Stimulated activated CD4-positive, alpha-beta T cell treated with anti-CD3 and anti-CD28 coated beads, TNF-alpha, amount 100 ng/mL, for 1 hour (primary cell): ENCODE measurements at places on chromosomes 4 and X.

DNA sequence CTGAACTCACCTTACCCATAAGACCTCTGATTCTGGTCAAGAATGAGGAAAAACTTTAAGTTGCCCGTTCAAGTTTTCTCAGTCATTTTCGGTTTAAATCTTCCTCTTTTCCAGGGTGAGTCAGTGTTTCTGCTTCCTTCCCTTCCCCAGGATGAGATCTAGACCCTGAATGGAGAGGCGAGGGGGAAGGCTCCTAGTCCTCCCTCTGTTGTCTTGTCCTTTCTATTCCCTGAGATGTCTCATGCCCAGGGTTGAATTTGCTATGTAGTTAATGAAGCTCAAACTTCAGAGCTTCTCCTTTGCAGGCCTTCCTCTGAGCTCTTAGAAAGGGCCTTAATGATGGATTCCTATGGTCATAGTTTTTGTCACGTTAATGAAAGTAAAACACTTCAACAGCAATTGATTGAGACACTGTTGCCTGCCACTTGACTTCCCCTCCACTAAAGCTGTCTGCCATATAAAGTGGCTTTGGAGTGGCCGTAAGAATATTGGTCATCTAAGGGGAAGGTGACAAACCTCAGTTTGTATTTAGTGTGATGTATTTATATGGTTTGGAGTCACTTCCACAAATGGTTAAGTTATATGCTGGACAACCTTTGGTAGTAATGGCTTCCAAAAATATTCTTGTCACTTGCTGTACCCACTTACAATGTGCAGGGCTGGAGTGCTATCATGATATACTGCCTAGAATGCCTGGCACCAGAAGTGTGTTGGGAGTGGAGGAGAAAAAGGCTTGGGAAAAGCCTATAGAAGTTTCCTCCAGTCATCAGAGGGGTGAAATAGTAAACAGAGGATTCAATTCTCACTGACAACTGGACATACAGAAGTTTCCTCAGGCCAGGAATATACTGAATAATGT, 24.3 kb upstream of the GPRIN3 start:
- DNase-seq, result no peak

DNA sequence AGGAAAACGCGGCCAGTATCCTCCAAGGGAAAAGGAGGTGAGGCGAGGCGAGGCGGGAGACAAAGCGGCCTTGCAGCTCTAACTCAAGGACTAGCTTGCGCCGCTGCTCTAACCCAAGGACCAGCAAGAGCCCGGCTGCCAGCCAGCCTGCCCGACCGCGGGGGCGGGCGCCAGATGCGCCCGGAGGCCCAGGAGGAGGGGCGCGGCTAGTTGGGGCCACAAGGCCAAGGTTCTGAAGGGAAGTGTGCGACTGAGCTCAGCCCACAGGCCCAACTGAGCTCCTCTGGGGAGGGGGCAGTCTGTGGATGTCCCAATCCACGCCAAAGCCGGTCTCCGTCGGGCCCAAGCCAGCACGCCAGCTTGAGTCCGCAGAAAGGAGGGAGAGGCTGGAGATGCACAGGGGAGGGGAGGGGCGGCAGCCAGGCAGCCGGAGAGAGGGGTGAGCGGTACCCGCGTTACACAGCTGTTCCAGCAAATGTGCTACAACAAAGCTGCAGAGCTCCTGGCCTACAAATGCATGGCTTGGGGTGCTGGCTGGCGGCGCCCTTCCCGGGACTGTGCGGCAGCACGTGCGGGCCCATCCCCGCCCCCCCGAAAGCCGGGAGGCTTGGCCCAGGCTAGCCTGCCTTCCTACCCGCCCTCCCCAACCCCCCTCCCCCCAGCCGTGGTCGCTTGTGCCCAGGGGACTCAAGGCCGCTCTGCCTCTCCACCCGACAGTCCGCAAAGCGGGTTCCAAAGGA, 637 bp downstream of the AMER1 start:
- DNase-seq, result no peak

DNA sequence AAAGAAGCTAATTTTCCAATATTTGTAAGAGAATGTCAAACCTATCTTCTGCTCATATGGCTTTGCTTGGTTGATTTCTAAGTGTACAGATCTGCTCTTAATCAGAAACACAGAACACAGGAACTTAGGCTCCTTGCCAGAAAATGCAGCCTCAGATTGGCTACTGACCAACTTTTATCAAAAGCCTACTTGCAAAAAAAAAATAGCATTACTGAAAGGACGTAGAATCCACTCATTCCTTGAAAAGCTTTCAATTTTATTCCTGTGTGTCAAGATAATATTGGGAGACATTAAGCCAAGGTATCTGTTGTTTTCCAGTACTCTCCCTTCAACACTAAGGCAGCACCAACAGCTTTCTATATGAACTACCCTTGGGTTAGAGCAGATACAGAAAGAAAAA, 127.6 kb upstream of the INTU start:
- no peak for DNase-seq

DNA sequence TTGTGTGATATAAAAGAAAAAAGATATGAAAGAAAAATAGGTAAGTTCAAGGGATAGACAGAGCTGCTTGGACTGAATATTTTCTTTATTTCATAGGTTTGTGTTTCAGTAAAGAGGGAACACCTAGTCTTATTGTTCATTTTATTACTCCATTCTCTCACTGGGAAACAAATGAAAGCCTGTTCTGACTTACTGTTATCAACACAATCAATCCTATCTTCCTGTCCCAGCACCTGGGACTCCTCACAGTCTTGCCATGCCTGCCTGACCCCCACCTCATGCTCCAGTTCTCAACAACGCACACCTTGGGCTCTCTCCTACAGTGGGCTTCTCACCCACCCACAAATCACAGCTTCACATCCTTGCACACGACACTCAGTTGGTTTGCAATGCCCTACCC, 189.5 kb downstream of the PRDM5 start:
- DNase-seq, result no peak

DNA sequence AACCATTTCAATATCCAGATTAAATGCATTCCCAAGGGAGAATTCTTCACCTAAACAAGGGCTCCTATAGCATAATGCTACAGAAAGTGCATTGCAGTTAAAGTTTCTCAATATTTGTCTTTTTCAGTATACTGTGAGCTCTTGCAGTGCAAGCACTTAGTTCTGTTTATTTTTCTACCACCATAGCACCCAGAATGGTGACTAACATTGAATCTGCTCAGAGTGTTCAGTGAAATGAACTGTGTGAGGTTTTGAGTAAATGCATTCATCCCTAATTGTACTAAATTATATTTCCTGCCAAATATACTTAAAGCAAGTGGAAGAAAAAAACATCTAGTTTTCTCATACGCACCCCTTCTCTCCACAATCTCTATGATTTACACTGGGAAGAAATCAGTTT, 383.9 kb downstream of the PCDH7 start:
- DNase-seq, result no peak

DNA sequence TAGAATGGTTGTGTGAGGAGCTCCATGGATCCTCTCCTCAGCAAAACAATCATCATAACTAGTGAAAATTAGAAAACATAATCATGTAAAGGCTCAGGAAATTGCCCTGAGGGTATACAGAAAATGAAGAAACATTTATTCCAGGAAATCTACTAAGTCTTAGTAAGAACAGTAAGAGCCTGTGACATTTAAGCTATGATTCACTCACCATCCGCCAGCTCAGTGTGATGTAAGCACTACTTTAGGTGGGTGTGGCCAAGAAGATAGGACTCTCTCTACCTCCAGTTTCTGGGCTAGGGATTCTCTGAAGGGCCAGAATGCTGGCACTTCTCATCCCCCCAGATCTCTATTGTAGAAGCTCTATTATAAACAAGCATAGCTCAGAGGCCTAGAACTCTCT, 147.5 kb downstream of the DLG3 start:
- no peak for DNase-seq

GRCh38 chr4:30717208-30718020, 2.8 kb upstream of the PCDH7 start:
- DNase-seq, result no peak

DNA sequence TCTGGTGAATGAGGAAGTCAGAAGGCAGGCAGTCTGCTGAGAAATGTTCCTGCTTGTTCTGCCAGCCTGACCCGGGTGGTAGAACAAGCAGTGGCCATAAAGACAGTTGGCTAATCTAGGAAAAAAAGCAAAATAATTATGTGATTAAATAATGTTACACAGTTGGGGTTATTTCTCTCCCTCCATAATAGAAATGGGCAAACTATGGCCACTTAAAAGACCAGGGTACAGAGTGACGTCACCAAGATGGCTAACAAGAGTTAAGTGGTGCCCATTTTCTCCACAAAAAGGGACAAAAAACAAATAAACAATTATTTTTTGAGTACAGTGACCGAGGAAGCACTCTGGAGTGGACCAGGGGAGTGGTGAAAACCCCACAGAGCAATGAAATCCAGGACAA, 16.1 kb upstream of the SPANXD start:
- no peak for DNase-seq

- DNase-seq, result no peak
Measured at GRCh38 chr4:185357733-185358440, 37.8 kb downstream of the LRP2BP start.

GRCh38 chr4:14125375-14126129, 498.0 kb upstream of the BOD1L1 start:
- no peak for DNase-seq

GRCh38 chrX:39585808-39586207, 511.9 kb downstream of the BCOR start:
- no peak for DNase-seq

- no peak for DNase-seq
Measured at GRCh38 chrX:143853488-143853887, 30.4 kb upstream of the UBE2NL start.

- no peak for DNase-seq
Measured at GRCh38 chrX:2501559-2502102, 855 bp upstream of the DHRSX start.

DNA sequence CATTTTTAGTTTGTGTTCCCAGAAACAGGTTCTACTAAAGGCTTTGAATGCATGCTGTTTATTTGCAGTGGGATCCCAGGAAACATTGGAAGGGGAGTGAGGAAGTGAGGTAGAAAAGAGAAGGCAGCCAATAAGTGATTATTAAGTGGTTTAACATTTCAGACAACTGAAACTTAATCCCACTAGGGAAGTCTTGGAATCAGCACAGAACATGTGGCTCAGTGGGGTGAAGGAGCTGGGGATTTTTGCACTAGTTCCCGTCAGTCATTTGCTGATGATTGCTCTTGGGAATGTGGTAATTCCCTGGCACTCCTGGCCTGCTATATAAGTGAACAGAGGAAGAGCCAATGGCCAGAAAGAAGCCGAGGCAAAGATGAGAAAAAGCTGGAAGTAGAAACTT, 1053.0 kb upstream of the IGFBP7 start:
- no peak for DNase-seq

GRCh38 chrX:103685396-103685795, 1.1 kb downstream of the MORF4L2 start:
- DNase-seq, result no peak

- no peak for DNase-seq
Measured at GRCh38 chr4:94285666-94286065, 57.0 kb downstream of the HPGDS start.

- DNase-seq, result no peak
Measured at GRCh38 chrX:68827256-68827655, 1.6 kb upstream of the EFNB1 start.

- DNase-seq, result no peak
Measured at GRCh38 chr4:98517218-98518021, 141.0 kb downstream of the TSPAN5 start.
